ENCODE measurements at places on chromosomes 1 and 21.

GRCh38 chr1:87684194-87684593 is 355.5 kb downstream of the LMO4 start:
- DNase-seq = no peak

DNA sequence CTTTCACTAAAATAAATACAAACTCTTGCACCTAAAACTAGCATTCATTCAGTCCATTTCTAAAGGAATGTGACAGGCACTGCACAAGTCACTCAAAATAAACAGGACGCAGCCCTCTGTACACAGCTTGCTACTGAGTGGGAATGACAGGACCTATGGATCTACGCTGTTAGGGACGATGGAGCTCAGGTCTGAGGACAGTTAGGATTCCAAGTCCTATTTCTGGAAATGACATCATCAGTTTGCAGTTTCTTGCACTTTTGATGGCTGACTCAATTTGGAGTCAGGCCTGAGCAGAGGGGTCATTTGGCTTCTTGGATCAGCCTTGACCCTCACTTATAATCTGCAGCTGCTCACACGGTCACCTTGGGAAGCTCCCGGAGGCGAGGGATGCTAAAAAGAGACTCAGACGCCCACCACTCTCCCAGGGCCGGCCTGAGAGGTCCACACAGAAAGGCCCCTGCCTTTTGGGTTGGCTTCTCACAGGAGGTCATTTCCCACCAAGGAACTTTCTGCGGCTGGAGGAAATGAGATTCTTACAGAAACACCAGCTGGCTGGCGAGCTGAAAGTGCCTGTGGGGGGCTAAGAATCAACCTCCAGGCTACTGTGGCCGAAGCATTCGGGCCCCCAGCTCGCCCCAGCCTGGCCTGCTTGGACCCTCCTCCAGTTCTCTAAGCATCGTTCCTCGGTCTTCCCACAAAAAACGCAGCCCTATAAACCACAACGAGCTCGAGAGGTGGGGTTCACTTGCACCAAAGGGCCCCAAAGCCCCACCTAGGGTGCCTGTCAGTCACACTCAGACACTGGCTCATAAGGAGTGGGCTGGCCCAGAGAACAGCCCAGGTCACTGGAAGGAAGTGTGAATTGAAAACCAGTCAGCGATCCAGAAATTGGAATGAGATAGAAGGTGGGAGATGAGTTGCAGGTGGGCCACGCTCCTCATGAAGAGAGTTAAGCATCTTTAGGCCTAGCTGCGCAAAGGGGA is 8.9 kb upstream of the PDE9A start:
- no peak for DNase-seq

GRCh38 chr1:224274970-224275626 is 54.9 kb downstream of the NVL start:
- no peak for DNase-seq

- DNase-seq = no peak
Measured at GRCh38 chr1:84426376-84426775, 28.1 kb downstream of the DNASE2B start.

- DNase-seq = no peak
Measured at GRCh38 chr1:225449261-225449660, 21.4 kb upstream of the LBR start.

- no peak for DNase-seq
Measured at GRCh38 chr1:68183895-68184294, 48.4 kb downstream of the WLS start.

DNA sequence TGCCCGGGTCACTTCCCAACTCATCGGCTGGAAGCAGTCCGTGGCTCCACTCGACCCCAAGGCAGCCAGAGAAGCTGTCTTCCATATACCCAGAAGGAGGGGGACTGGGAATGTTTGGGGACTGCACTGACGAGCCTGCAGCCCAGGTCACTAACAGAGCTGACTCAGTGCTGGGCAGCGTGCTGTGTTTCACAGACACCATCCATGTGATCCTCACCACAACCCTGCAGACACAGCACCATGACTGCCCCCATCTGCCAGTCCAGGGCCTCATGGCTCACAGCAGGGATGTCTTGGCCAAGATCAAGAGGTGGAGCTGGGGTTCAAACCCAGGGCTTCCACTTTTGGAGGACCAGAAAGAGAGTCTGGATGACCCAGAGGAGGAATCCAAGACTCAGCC is 67.9 kb downstream of the KLHDC7A start:
- DNase-seq = no peak

GRCh38 chr1:233639611-233640010 is 25.7 kb downstream of the KCNK1 start:
- DNase-seq = no peak

GRCh38 chr1:100328133-100328532 is 24.2 kb upstream of the CDC14A start:
- no peak for DNase-seq

- DNase-seq = peak; percentile 56
Measured at GRCh38 chr1:245153081-245153551, 1.7 kb upstream of the KIF26B start.

GRCh38 chr1:59322814-59323213 is 25.9 kb downstream of the FGGY start:
- DNase-seq = no peak

- DNase-seq = no peak
Measured at GRCh38 chr1:81804312-81804711, 3.6 kb downstream of the ADGRL2 start.

DNA sequence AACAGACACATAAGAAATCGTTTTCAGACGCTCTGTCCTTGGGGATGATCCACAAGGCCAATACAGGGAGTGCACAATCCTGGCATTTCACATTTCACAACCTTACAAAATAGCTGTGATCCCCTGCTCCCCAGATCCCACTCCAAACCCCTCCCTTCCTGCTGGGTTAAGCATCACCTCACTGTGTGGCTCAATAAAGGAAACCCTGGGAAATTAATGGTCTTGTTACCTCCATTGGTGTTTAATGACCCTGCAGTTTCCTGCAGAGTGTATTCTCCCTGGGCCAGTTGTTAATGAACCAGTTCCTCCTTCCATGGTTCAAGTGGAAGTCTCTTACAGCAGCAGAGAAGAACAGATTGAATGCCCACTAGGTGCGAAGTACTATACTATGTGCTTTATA is 334.7 kb downstream of the OMA1 start:
- DNase-seq = no peak

DNA sequence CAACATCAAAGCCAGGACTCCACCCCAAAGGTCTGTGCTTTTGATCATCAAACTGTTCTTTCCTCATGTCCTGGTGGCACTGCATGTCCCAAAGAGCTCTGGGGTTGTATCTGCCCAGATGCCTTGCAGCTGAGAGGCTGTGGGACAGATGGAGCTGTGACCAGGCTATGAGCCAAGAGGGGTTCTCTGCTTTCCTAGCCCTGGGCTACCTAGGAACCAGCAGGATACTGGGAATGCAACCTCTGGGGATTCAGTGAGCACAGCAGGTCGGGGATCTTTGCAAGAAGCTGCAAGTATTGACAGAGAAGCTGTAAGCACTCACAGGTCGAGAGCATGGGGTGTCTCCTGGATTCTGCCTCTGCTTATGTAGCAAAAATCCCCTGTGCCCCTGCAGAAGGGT is 186.6 kb downstream of the GRIK3 start:
- no peak for DNase-seq

GRCh38 chr1:241606544-241606943 is 33.6 kb downstream of the CHML start:
- no peak for DNase-seq

DNA sequence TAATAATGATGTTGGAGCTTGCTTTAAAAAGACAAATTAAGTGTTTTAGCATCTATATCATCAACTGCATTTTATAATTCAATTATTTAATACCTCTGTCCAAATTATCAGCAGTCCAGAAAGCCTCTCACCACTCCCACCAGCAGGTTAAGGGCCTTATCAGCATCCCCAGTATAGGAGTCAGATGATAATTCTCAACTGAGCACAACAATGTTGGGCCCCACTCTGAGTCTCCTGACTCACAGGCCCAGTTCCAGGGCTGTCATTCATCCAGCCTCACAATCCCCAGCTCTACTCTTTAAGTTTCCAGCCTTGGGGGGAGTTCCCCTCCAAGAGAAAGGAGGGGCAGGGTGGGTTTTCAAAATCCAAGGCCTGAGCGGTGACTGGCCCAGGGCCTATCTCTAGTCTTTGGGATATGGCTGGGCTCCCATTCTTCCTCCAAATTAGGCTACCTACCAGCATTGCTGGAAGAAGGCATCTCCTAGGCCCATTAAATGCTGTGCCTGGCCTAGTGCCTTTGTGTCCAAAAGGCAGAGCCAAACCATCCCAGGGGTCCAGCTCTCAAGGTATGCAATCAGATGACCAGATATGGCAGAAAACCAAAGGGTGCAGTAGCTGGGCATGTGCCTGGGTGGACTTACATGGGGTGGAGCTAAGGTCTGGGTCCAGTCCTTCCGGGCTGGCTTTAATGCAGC is 134.1 kb downstream of the GLUL start:
- no peak for DNase-seq

GRCh38 chr1:89604414-89604735 is 28.5 kb upstream of the LRRC8C start:
- DNase-seq = no peak

GRCh38 chr1:53396573-53397268 is 62.5 kb upstream of the DMRTB1 start:
- DNase-seq = no peak

GRCh38 chr21:35223480-35224156 is 174.5 kb upstream of the RUNX1 start:
- DNase-seq = no peak

DNA sequence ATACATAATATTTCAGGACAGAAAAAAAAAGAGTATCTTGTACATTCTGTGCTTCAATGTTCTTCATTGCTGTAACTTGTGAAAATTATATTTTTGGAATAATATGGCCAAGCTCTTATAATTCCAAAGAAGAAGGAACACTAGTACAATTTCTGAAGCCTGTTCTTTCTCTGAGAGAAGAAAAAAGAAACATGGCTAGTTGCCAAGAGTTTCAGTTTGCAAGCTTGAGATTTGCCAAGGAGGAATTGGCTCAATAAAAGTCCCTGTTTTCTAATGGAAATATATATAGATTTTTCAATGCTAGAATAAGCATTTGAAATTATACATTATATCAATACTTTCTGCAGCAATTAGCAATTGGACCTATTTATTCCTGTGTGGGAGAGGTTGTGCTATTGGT is 285.2 kb upstream of the NEGR1 start:
- DNase-seq = no peak

Measured in stimulated activated naive CD4-positive, alpha-beta T cell treated with Interleukin-2 at 50 U/mL for 16 hours (primary cell).